GM18507 (cell line): ENCODE measurements at places on chromosomes 3 and 15.

DNA sequence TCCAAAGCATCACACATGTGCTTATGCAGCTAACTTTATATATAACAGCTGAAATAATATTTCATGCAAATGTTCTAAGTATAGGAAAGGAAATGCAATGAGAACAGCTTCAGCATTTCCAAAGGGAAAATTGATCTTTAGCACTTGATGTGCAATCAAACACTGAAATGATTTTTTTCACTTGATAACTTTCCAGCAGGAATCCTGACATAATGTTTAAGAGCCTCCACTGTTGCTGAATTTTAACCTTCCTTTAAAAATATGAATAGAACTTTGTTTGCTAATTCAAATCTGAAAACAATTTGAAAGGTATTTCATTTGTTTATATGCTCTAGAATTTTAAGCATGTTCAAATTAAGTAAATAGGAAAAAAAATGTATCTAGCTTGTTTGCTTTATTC lies 96.9 kb upstream of the STRIT1 start:
- DNase-seq = no peak

DNA sequence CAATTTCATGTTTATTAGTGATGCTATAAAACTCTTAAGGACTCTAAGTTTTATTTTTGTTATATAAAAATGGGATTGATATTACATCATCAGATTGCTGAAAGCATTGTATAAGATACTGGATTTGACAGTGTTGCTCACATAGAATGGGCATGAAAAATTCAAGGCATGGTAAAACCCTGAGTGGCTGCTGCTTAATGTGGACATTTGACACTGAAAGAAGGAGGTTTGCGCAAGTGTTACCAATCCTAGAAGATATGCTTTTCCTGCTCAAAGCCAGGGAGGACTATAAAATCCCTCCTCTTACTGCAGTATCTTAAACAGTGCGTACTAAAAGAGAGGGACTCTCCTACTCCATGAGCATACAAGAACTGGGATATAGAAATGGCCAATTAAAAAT lies 65.8 kb upstream of the PTX3 start:
- no peak for DNase-seq

DNA sequence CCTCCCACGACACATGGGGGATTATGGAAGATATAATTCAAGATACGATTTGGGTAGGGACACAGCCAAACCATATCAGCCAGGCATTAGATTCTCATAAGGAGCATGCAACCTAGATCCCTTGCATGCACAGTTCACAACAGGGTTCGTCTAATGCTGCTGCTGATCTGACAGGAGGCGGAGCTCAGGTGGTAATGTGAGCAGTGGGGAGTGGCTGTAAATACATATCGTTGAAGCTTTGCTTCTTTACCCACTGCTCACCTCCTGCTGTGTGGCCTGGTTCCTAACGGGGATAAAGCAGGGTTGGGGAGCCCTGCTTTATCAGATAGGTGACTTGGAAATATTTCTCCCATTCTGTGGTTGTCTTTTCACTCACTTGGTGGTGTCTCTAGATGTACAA lies 14.8 kb downstream of the DOCK3 start:
- DNase-seq = no peak

DNA sequence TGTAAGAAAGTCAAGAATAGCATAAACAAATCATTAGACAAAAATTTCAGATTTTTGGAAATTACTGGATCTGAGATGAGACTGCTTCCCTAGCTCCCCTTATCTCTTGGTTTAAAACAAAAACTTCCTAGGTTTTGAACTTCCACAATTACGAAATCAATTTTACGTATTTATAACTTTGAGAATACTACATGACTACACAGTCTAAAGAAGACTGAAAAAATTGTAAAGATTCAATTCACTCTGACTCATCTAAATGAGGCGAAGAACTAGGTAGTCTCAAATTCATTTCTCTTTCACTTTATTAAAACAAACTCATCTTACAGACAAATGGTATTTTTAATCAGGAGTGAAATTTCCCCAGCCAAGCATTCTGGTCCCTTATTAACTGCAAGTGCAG lies 10.3 kb downstream of the CCDC54 start:
- no peak for DNase-seq

DNA sequence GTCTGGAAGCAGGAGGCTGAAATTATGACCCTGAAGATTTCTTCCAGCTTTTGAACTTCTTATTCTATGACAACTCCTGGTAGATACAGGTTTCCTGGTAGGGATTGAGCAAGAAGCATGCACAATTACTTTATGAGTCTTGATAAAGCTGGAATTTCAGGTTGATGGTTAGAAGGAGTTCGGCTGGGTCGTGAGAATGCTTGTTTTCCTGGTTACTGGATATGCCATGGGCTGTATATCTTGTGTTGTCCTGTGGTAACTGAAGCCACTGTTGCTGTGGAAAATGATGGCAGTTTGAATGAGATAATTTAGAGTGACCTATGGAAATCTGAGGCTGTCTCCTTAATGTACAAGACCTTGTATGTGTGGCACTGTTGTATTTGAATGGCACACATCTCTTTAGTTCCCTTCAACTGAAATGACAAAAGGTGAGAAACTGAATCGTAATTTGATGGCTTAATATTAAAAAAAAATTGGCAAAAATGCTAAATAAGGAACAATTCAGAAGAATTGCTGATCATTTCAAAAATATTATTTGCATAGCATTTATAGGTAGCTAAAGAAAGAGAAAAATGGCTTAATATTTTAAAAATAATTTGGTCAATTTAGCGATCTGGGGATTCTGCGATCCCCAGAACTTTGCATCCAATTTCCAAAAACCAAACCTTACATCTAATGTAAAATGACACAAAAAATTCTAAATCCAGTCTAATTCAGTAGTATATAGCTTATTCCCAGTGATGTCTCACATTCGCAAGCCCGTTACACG lies 1.1 kb upstream of the UBE2E1 start:
- no peak for DNase-seq

DNA sequence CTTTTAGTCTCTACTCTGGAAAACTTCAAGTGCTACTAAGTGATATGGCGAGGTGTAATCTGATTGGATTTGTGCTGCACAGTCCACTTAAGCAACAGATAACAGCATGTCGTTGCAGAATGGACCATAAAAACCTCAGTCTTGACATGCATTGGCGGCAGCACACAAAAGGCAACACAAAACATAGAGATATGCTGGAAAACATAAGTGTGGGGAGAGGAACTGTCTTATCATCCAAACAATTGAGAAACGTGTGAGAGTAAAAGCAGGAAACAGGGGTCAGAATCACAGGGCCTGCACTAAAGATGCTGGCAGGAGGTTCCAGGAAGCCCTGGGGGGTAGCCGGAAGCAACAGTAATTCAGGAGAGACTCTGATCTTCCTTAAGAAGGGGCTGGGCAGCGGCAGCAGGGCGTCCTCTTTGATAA lies 82.1 kb downstream of the CGNL1 start:
- no peak for DNase-seq

GRCh38 chr3:37537914-37538691 lies 323.6 kb upstream of the CTDSPL start:
- DNase-seq = no peak

- peak; percentile 14 for DNase-seq
Measured at GRCh38 chr15:60635507-60636352, 156.8 kb upstream of the ICE2 start.

DNA sequence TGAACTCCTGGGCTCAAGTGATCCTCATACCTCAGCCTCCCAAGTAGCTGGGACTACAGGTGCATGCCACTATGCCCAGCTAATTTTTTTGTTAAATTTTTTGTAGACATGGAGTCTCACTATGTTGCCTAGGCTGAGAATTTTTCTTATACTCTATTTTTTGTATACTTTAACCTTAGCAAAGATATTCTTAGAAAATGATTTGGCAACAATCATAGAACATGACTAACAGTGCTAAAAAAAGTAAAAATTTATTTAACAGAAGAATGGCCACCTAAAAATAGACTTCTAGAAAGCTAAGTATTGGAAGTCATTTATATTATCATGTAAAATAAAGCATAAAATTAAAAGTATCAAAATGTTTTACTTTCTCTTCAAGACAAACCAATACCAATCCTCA lies 322.3 kb downstream of the PLCL2 start:
- DNase-seq = no peak

DNA sequence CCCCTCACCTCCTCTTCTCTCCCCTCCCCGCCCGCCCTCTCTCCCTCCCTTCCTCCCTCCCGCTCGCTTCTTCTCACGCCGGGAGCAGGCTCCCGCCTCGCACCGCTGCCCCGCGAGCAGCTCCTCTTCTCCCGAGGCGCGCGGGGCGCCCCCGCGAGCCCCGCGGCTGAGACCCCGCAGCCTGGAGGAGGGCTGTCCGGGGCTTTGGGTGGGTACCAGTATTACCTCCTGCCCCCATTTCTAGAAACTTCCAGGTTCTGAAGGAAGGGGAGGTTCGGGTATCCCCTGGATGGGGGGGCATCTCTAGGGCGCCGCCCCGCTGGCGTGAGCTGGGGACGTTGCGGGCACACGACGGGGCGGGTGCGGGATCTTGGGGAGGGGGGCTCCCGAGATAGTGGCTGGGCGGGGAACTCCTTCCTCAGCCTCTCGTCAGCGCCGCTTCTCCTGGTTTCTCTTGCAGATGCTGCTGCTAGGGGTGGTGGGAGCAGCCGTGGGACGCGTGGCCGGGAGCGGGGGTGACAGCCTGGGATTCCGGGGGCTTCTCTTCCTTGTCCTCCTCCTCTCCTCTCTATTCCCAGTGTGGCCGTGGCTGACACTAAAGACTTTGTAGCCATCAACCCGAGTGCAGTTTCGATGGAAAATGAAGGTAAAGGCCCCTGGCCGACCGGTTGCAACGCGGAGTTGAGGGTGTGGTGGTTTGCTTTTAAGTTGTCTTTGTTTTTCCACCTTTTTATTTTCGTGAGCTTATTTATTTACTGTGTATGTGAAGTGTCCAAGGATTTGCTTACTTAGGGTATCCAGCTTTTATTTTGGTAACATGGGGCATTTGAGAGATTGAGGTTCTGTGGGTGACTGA lies 474 bp downstream of the ATP2C1 start:
- DNase-seq = no peak

GRCh38 chr3:157285141-157285540 lies 125.2 kb upstream of the CCNL1 start:
- DNase-seq = no peak

GRCh38 chr3:100650651-100651619 lies 41.5 kb downstream of the ADGRG7 start:
- DNase-seq = no peak

GRCh38 chr3:17632401-17633100 lies 109.9 kb downstream of the TBC1D5 start:
- no peak for DNase-seq

GRCh38 chr3:57331078-57331610 lies 38.7 kb upstream of the ASB14 start:
- no peak for DNase-seq

GRCh38 chr3:13394363-13394762 lies 25.8 kb downstream of the NUP210 start:
- DNase-seq = no peak

DNA sequence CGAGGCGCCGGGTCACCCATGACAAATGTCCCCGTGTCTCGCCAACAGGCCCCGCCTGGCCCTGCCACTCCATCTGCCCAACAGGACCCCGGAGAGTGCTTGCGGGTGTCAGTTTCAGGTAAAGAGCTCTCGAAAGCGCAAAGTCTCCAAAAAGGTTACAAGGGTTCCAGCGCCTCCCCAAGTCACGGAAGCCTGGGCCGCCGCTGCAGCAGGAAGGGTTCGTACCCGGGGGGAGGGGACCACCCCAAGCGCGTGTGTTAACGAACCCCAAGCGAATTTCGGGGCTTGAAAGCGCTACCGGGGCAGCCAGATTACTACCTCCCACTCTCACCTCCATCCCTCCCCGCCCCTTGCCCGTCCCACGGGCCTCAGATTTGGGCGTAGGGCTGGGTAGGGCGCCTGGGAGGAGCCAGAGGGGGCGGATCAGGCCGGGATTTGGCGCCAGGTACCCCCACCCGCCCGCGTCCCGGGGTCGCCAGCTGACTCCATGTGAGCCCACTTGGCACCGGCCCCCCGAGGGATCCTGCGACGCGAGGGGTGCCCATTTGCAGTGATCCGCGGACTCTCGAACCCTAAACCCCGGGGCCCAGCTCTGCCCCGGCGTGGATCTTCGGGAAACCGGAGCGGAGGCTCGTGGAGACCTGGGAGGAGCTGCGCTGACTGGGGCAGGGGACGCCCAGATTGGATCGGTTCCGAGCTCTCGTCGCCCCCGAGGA lies 85.9 kb downstream of the NR2F2 start:
- no peak for DNase-seq

GRCh38 chr3:195873281-195873887 lies 35.0 kb downstream of the TNK2 start:
- no peak for DNase-seq

GRCh38 chr15:100834731-100835130 lies 44.9 kb upstream of the ALDH1A3 start:
- no peak for DNase-seq

- no peak for DNase-seq
Measured at GRCh38 chr15:76566276-76566675, 229.7 kb downstream of the ISL2 start.

- DNase-seq = no peak
Measured at GRCh38 chr3:142615171-142615570, 19.0 kb downstream of the PLS1 start.

DNA sequence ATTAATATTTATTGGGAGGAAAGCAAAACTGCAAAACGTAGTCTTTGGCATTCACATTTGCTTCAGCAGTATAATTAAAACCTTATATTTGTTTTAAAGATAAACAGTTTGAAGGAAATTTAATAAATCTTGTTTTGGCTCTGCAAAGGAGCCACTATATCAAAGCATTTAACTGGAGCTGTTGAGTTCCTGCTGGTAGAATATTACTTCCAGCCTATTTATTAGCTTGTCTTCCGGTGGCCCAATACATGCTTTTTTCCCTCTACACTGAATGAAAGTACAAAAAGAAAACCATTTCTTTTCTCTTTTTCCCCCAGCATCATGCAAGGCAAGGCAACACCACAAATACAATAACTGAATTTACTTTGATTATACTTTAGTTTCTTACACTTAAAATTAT lies 26.3 kb downstream of the SPTSSB start:
- DNase-seq = no peak
